ENCODE measurements at places on chromosomes 16 and 17.
A peak's percentile ranks its signal among the peaks of the same experiment; 100 is the strongest.

GRCh38 chr17:50207792-50208567 is 6.5 kb upstream of the COL1A1 start:
- peak overlapping the region; percentile 100 for H3K27ac ChIP-seq
- no peaks in the 10 kb centered on the region for H3K27me3 ChIP-seq
- H3K4me3 ChIP-seq, result no peak overlapping the region
- DNase-seq, result no peak
- no peaks in the 10 kb centered on the region for H3K36me3 ChIP-seq
- peaks cover 90% of the 10 kb centered on the region for H3K4me1 ChIP-seq

GRCh38 chr17:9768381-9768934 is 22.9 kb downstream of the DHRS7C start:
- no peaks in the 10 kb centered on the region for H3K4me1 ChIP-seq
- H3K4me3 ChIP-seq, result no peak overlapping the region
- H3K36me3 ChIP-seq, result no peaks in the 10 kb centered on the region
- H3K27ac ChIP-seq, result no peak overlapping the region
- H3K27me3 ChIP-seq, result no peaks in the 10 kb centered on the region

DNA sequence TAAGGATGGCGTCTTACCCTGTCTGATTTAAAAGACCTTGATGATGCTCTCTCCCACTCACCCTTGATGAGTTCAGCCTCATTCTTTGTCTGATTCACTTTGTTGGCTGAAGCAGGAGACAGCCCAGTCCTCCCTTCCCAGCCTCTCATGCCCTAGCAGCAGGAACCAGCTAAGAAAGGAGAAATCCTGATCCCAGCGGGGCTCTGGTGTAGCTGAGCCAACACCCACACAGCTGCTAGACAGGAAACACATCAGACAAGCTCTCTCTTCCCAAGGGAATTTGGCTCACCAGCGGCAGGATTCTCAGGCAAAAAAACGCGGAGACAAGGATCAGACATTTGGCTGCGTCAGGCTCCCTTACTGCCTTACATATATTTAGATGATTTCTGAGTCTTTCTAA is 211.5 kb downstream of the CDH11 start:
- peak; percentile 97 for DNase-seq
- H3K27ac ChIP-seq, result peak overlapping the region; percentile 81
- peak overlapping the region; percentile 55 for H3K4me3 ChIP-seq
- peaks cover 11% of the 10 kb centered on the region for H3K4me1 ChIP-seq
- no peaks in the 10 kb centered on the region for H3K36me3 ChIP-seq
- no peaks in the 10 kb centered on the region for H3K27me3 ChIP-seq

GRCh38 chr17:34252444-34253138 is 2.5 kb upstream of the CCL2 start:
- peak overlapping the region; percentile 95 for H3K27ac ChIP-seq
- peak; percentile 88 for DNase-seq
- no peaks in the 10 kb centered on the region for H3K27me3 ChIP-seq
- H3K36me3 ChIP-seq, result no peaks in the 10 kb centered on the region

GRCh38 chr17:3827124-3827773 is 18.8 kb downstream of the NCBP3 start:
- H3K4me1 ChIP-seq, result no peaks in the 10 kb centered on the region
- no peak overlapping the region for H3K27ac ChIP-seq
- DNase-seq, result peak; percentile 65

DNA sequence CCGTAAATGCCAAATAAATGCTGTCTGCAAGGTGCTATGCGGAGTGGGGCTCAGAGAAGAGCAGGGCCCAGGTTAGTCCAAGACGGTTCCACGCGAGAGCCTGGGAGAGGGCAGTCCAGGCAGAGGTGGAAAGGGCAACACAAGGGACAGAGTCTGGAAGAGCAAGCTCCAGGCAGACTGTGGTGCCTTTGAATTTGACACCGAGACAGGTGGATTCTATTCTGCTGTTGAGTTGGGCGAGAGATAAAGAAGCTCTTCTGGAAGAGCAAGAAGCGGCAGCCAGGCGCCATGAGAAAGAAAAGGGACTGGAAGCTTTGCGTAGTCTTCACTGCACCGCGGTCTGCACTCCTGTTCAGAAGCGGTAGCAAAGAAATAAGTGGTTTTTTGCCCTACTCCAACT is 55.6 kb downstream of the CYTH1 start:
- DNase-seq, result no peak
- no peaks in the 10 kb centered on the region for H3K36me3 ChIP-seq
- H3K27me3 ChIP-seq, result no peaks in the 10 kb centered on the region
- H3K27ac ChIP-seq, result no peak overlapping the region

GRCh38 chr17:9322326-9322725 is 253.3 kb downstream of the STX8 start:
- no peak overlapping the region for H3K4me3 ChIP-seq
- no peaks in the 10 kb centered on the region for H3K36me3 ChIP-seq
- no peak overlapping the region for H3K27ac ChIP-seq
- H3K4me1 ChIP-seq, result no peaks in the 10 kb centered on the region

- no peaks in the 10 kb centered on the region for H3K4me1 ChIP-seq
- no peak overlapping the region for H3K4me3 ChIP-seq
- no peaks in the 10 kb centered on the region for H3K36me3 ChIP-seq
- H3K27me3 ChIP-seq, result no peaks in the 10 kb centered on the region
These were observed 235.5 kb downstream of the SHISA9 start for GRCh38 chr16:13136901-13137300.

DNA sequence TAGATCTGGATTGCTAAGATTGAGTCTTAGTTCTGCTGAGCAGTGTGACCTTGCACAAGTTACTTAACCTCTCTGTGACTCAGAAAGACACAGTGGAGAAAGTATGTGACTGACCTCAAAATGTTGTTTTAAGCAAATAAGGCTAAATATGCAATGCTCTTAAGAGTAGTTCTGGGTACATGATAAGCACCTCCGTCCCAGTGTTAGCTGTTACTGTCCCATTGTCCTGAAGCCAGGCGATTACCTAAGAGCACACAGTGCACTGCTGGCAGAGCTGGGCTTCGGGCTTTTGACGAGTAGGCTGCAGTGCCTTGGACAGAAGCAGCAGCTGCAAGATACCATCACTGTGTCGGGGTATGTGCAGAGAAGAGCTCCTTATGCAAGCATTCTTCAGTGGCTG is 32.7 kb upstream of the FOXF1 start:
- H3K27ac ChIP-seq, result no peak overlapping the region
- H3K27me3 ChIP-seq, result peaks cover 67% of the 10 kb centered on the region
- no peaks in the 10 kb centered on the region for H3K4me1 ChIP-seq
- no peak overlapping the region for H3K4me3 ChIP-seq

DNA sequence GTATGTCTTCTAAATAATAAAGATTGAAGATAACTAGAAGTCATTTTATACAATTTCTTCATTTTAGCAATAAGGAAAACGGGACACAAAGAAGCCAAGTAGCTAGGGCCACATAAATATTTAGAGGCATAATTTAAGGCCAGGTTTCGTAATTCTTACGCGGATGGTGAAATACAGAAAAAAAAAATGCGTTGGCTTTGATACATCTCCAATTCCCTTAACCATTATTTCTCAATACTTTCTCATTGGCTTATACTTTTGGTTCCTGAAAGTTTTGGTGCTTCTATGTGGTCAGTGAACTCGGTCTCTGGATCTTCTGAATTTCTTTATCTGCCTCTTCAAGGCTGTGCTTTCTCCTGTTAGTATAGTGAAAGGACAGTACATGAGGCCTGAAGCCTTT is 888.1 kb downstream of the KCNJ2 start:
- H3K27ac ChIP-seq, result no peak overlapping the region
- no peaks in the 10 kb centered on the region for H3K27me3 ChIP-seq
- H3K36me3 ChIP-seq, result no peaks in the 10 kb centered on the region
- no peaks in the 10 kb centered on the region for H3K4me1 ChIP-seq
- H3K4me3 ChIP-seq, result no peak overlapping the region

GRCh38 chr16:87461466-87461991 is 31.3 kb downstream of the ZCCHC14 start:
- H3K36me3 ChIP-seq, result no peaks in the 10 kb centered on the region
- H3K27me3 ChIP-seq, result no peaks in the 10 kb centered on the region
- peaks cover 58% of the 10 kb centered on the region for H3K4me1 ChIP-seq
- peak; percentile 54 for DNase-seq
- H3K27ac ChIP-seq, result no peak overlapping the region

GRCh38 chr16:87457709-87458423 is 35.0 kb downstream of the ZCCHC14 start:
- H3K36me3 ChIP-seq, result no peaks in the 10 kb centered on the region
- H3K27me3 ChIP-seq, result no peaks in the 10 kb centered on the region
- DNase-seq, result peak; percentile 98

GRCh38 chr16:30896261-30896888 is at the start of gene CTF1:
CTF1 (plus strand) TSS chr16:30896614; CDS start chr16:30896644, 30 bp downstream.
- peaks cover 26% of the 10 kb centered on the region for H3K4me1 ChIP-seq
- H3K27me3 ChIP-seq, result no peaks in the 10 kb centered on the region
- DNase-seq, result peak; percentile 85

- DNase-seq, result peak; percentile 83
- H3K4me1 ChIP-seq, result 0 out of 2 replicates have a peak, but pooled peaks cover 10% of the 10 kb centered on the region
- peak overlapping the region; percentile 23 for H3K27ac ChIP-seq
- H3K36me3 ChIP-seq, result peaks cover 66% of the 10 kb centered on the region
These were observed 21.9 kb downstream of the PRKAR1A start for GRCh38 chr17:68533887-68534694.

- H3K4me3 ChIP-seq, result no peak overlapping the region
- H3K36me3 ChIP-seq, result no peaks in the 10 kb centered on the region
- DNase-seq, result no peak
- H3K27ac ChIP-seq, result no peak overlapping the region
- H3K27me3 ChIP-seq, result no peaks in the 10 kb centered on the region
- H3K4me1 ChIP-seq, result no peaks in the 10 kb centered on the region
These were observed 48.7 kb downstream of the CDH8 start for GRCh38 chr16:61987474-61988012.

GRCh38 chr16:1771188-1771863 is at the start of gene NME3:
NME3 (minus strand) TSS chr16:1771543; CDS start chr16:1771534, 9 bp downstream.
- H3K36me3 ChIP-seq, result no peaks in the 10 kb centered on the region
- H3K4me1 ChIP-seq, result peaks cover 9% of the 10 kb centered on the region
- no peaks in the 10 kb centered on the region for H3K27me3 ChIP-seq
- peak; percentile 85 for DNase-seq
- H3K27ac ChIP-seq, result peak within 1 kb of the TSS; percentile 57
- H3K4me3 ChIP-seq, result peak within 1 kb of the TSS; percentile 86

GRCh38 chr16:14306485-14307058 is 235.5 kb downstream of the MRTFB start:
- no peak for DNase-seq
- no peaks in the 10 kb centered on the region for H3K36me3 ChIP-seq
- no peak overlapping the region for H3K4me3 ChIP-seq
- H3K27ac ChIP-seq, result peak overlapping the region; percentile 83
- H3K4me1 ChIP-seq, result peaks cover 67% of the 10 kb centered on the region
- no peaks in the 10 kb centered on the region for H3K27me3 ChIP-seq
